ENCODE measurements at places on chromosomes 6 and 20. TPM values are rescaled to one million over a fixed set of nuclear protein-coding genes. Genes with fewer than 3 reads are reported as not detected.

Gene ULBP2
- 5.8 TPM for total RNA-seq

Gene NOX3
- total RNA-seq: not detected

Gene CYP39A1
- 0.66 TPM for total RNA-seq

Gene SIGLEC1
- total RNA-seq: not detected

Gene SLC35F1
- not detected for total RNA-seq

Gene HLA-DOB
- total RNA-seq: 0.29 TPM

Gene EEF1A2
- total RNA-seq: 463 TPM

Gene STXBP5
- total RNA-seq: 12.9 TPM
